ENCODE measurements at places on chromosomes 2 and 18.

GRCh38 chr2:26172871-26173775 is at the start of gene GAREM2:
Gene GAREM2 (plus strand): TSS chr2:26173088. CDS start chr2:26173221, 133 bp downstream.
- DNase-seq, result peak; percentile 54

DNA sequence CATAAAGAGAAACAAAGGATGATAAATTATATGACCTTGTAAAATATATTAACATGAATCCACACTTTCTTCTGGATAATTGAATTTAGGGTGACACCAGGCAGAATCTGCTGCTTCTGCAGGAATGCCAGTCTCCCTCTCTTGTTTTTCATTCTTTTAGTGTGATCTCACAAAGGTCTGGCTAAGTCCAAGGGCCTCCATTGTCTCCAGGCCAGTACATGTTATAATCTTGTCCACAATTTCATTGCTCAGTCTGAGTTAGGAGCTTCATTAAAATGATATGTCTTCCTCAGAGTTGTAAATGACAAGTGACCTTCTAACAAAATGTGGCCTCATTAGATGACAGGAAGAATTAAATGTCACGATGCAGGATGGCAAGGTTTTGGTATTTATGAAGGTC is 110.2 kb downstream of the APOB start:
- no peak for DNase-seq

DNA sequence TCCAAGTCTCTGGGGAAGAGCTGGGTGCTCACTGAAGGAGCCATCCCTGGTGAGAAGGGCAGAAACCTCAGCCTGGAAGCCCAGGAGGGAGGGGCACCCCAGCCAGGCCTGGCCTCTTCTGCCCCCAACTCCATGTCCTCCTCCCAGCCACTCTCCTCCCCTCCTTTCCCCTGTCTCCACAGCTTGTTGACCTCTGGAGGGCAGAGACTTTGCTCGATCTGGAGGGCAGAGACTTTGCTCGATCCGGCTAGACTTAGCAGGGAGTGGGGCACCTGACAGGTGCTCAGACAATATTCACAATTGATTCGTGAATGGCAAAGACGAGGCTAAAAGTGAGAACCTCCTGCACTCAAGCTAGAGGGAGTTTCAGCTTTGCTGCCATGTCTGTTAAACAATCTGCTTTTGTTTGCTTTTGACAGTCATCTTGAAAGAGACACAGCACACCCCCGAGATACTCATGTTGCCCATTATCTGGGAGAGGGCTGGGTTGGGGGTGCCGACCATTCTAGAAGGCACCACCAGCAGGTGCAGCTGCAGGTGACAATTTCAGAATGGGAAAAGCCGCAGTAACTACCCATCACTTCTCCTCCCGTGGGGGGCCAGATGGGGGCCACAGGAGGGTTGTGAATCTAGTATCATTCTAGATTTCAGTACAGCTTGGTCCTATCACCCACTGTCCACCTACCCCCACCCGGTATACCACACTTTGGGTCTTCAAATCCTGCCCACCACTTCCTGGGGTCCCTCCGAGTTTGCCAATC is 54.8 kb downstream of the DNMT3A start:
- DNase-seq, result no peak

DNA sequence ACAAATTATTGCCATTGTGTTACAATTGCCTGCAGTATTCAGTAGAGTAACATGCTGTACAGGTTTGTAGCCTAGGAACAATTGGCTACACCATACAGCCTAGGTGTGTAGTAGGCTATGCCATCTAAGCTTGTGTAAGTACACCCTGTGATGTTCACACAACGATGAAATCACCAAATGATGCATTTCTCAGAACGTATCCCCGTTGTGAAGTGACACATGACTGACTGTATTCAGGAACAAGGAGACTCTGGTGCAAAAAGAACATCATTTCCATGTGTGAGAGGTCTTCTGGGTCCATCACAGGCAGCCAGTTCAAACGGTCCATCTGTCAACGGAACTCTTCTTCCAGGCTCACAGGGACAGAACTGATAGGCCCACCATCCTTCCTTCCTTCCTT is 263.7 kb downstream of the ANAPC1 start:
- DNase-seq, result no peak

DNA sequence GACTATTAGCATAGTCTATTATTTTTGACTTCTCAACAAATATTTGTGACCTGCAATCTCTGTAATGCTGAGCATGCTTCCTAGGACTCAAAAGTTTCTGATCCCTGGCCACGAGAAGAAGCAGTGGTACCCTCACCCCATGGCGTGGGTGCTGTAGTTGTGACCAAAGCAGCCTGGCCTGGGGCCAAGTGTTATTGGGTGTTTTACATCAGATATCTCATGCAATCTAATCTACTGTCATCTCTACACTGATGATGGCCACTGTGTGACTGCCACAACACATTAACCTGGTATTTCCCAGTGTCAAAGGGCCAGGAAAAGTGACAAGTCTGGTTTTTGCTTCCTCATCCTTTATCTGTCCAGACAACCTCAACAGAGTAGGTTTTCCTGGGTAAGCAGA is 80.8 kb upstream of the WIPF1 start:
- no peak for DNase-seq

- DNase-seq, result no peak
Observed at GRCh38 chr2:24907116-24907515, 12.9 kb downstream of the ADCY3 start.
